ENCODE measurements at places on chromosomes 7 and 10. TPM values are rescaled to one million over a fixed set of nuclear protein-coding genes. Genes with fewer than 3 reads are reported as not detected.
A peak's percentile ranks its signal among the peaks of the same experiment; 100 is the strongest.

DNA sequence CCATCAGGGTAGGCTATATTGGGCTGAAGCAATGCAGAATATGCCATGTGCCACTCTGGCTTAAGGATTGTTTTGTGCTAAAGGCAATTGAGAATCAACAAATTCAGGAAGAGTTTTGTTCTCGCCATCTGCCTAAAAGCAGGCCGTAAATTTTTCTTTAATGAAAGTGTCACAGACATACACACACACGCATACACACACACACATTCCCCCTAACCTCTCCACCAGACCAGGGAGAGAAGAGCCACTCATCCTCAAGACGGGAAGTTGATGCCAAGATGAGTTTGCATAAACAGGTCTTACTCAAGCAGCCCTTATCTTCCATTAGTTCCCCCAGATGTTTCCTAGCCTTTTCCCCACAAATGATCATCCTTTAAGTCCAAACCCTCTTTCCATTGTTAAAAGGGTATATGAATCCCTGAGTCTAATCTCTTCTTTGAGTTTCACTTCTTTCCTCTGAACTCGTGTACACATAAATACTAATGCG lies 59.6 kb upstream of the TRIM24 start:
- H3K4me1 ChIP-seq = no peaks in the 10 kb centered on the region
- no peak overlapping the region for H3K27ac ChIP-seq
- H3K27me3 ChIP-seq = no peaks in the 10 kb centered on the region
- no peak overlapping the region for H3K4me3 ChIP-seq
- no peaks in the 10 kb centered on the region for H3K36me3 ChIP-seq

GRCh38 chr10:22764639-22765038 lies 50.3 kb upstream of the PIP4K2A start:
- no peak overlapping the region for H3K27ac ChIP-seq
- H3K4me3 ChIP-seq = no peak overlapping the region
- H3K4me1 ChIP-seq = no peaks in the 10 kb centered on the region
- no peak for DNase-seq

DNA sequence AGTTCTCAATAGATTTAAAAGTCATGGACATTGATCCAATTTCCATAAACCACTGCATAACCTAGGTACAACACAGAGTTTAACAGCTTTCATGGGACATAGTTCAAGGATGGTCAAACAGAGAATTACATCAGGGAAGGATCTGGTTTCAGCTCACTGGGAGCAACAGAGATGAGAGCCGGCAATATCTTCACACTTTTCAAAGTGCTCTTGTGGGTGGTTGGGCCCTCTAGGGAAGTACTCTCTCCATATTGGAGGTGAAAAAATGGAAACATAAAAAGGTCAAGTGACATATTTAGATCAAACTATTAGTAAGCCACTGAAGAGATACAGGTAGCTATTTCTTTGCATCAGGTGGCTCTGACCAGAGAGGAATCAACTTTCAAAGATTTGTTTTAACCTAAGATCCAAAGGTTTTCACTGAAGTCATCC lies 61.8 kb upstream of the LRRN3 start:
- H3K27ac ChIP-seq = no peak overlapping the region
- peaks cover 58% of the 10 kb centered on the region for H3K4me1 ChIP-seq
- H3K36me3 ChIP-seq = no peaks in the 10 kb centered on the region
- no peaks in the 10 kb centered on the region for H3K27me3 ChIP-seq

DNA sequence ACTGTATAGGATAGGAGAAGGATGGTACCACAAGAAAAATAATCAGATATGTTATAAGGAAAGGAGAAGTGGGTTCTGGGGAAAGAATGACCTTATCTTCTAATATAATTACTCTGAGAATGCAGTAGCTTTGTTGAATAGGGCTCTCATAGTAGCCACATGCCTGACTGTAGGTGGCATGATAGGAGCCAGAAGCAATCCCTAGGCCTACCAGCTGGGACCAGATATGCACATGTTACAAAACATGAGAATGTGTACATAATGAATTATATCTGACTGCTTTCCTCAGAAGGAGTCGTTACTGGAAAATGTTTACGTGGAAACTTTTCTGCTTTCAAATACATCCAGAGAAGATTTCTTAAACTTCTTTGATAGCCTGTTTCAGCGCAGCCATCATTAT lies 53.2 kb upstream of the FAM3C start:
- H3K4me1 ChIP-seq = no peaks in the 10 kb centered on the region
- no peaks in the 10 kb centered on the region for H3K36me3 ChIP-seq
- H3K27me3 ChIP-seq = no peaks in the 10 kb centered on the region
- no peak for DNase-seq

GRCh38 chr10:72638586-72639440 lies 12.9 kb upstream of the MICU1 start:
- H3K36me3 ChIP-seq = no peaks in the 10 kb centered on the region
- H3K4me1 ChIP-seq = no peaks in the 10 kb centered on the region
- H3K27me3 ChIP-seq = no peaks in the 10 kb centered on the region
- no peak overlapping the region for H3K4me3 ChIP-seq

DNA sequence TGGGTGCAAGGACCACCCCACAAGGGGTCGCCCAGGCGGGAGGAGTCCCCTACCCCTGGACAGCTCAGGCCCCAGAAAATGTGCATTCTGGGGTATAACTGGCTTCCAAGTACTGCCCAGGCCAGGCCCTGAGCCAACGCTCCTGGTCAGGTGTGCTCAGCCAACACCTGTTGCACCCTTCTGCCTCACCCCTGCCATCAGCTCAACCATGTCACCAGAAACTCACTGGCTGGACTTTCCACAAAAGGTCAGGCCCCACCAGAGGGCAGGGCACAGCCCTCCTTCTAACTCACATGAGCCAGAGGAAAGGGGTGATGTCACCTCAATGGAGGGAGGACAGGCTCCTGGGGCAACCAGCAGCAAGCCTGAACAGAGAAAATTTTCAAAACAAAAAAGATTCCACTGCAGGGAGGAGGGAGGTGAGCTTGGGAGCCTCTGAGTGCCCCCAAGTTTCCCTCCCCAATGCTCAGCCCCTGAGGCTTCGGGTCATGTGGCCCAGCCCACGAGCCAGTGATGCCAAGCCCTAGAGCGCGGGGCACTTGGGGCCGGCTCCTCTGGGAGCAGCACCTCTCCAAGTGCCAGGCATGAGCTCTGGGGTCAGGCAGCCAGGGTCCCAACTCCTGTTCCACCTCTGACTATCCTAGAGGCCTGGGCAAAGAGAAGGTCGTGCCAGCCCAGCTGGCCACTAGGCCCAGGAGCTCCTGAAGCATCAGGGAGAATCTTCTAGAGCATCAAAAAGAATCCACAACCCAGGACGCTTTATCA lies 2.2 kb downstream of the OGDHL start:
- no peaks in the 10 kb centered on the region for H3K4me1 ChIP-seq
- no peaks in the 10 kb centered on the region for H3K27me3 ChIP-seq
- no peaks in the 10 kb centered on the region for H3K36me3 ChIP-seq
- no peak overlapping the region for H3K27ac ChIP-seq

DNA sequence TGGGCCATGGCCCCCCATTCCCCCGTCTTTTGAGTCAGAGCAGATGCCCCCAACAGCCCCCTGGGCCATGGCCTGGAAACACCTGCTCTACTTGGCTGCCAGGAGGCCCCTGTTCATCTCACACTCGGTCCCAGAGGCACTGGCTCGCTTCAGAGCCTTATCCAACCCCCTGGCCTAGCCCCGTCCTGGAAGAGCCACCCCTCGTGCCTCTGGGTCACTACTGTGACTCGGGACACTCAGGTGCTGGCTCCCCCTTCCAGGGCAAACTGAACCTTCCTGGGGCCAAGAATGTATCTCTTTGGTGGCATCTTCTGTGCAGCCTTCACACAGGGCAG lies 7.0 kb downstream of the POLR2J start:
- no peaks in the 10 kb centered on the region for H3K4me1 ChIP-seq
- DNase-seq = no peak
- H3K36me3 ChIP-seq = peaks cover 20% of the 10 kb centered on the region
- no peaks in the 10 kb centered on the region for H3K27me3 ChIP-seq
- no peak overlapping the region for H3K27ac ChIP-seq
- H3K4me3 ChIP-seq = no peak overlapping the region

DNA sequence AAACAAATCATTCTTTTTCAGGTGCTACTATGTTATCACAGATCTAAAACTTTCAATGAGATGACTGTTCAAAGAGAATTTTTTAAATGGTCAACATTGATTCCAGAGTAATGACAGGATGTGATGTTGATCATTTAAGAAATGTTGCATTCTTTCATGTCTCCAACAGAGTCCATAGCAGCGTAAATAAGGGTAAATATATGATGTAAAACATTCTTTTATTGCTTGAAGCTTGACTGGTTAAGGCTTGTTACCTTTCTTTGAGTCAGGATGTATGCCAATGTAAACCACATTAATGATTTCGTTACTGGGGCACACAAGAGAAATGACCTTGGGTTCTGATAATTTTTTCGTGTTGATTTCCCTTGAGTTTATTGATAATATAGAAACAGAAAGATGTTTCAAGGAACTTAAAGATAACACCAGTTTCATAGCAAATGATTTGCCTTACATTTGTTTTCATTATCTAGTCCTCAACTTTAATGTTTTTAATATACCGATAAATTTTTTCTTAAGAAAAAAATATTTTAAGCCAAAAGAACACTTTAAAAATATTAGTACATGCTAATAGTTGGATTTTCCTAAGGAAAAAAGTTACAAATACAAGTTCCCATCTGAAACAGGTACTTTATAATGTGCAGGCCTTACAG lies 3.5 kb downstream of the STK17A start:
- H3K27ac ChIP-seq = peak overlapping the region; percentile 87
- H3K4me1 ChIP-seq = peaks cover 54% of the 10 kb centered on the region
- no peaks in the 10 kb centered on the region for H3K36me3 ChIP-seq
- peak overlapping the region; percentile 97 for H3K4me3 ChIP-seq

- no peak overlapping the region for H3K27ac ChIP-seq
- no peaks in the 10 kb centered on the region for H3K4me1 ChIP-seq
- peaks cover 4% of the 10 kb centered on the region for H3K36me3 ChIP-seq
- H3K27me3 ChIP-seq = no peaks in the 10 kb centered on the region
These were observed 128.2 kb downstream of the STRA8 start for GRCh38 chr7:135361788-135362187.

- no peak overlapping the region for H3K4me3 ChIP-seq
- DNase-seq = no peak
- H3K36me3 ChIP-seq = no peaks in the 10 kb centered on the region
- no peak overlapping the region for H3K27ac ChIP-seq
- peaks cover 21% of the 10 kb centered on the region for H3K4me1 ChIP-seq
These were observed 14.8 kb upstream of the ZNF485 start for GRCh38 chr10:43591303-43591904.

DNA sequence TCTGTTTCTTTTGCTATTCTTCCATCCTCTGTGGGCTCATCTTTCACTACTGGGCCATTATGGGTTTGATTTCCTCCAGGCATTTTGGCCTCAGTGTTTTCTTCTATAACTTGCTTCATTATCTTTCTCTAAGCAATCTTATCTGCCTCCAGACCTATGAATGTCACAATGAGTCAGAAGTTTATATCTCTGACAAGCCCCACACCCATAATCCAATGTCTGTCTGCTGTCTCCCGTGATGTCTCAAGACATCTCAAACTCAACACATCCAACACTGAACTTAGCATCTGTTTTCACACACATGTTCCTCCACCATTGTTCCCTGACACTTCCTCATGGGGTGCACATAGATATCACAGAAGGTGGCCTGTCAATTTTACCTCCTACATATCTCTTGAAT lies 46.7 kb upstream of the RHOBTB1 start:
- H3K27ac ChIP-seq = no peak overlapping the region
- no peaks in the 10 kb centered on the region for H3K27me3 ChIP-seq
- no peaks in the 10 kb centered on the region for H3K4me1 ChIP-seq
- no peak for DNase-seq
- no peaks in the 10 kb centered on the region for H3K36me3 ChIP-seq
- H3K4me3 ChIP-seq = no peak overlapping the region

Gene DOCK4
- 1.5 TPM for total RNA-seq

Gene LEP
- not detected for total RNA-seq

Gene AKR1C8
- 9.2 TPM for total RNA-seq

Gene FAM13C
- not detected for total RNA-seq

Measured in CD4-positive, alpha-beta memory T cell (primary cell).